Uterus (tissue), 4 donors: ENCODE measurements at places on chromosomes 4 and X. TPM values are rescaled to one million over a fixed set of nuclear protein-coding genes. Genes with fewer than 3 reads are reported as not detected.

VEGFD gene
- 6.2 TPM for total RNA-seq

MORC4 gene
- total RNA-seq, result 25.9 TPM

CD38 gene
- total RNA-seq, result 0.26 TPM

MBTPS2 gene
- 9.1 TPM for total RNA-seq

ARHGAP36 gene
- not detected for total RNA-seq

ARHGAP6 gene
- 17.2 TPM for total RNA-seq

MAGEB4 gene
- not detected for total RNA-seq

SSR4 gene
- 633 TPM for total RNA-seq

DNA sequence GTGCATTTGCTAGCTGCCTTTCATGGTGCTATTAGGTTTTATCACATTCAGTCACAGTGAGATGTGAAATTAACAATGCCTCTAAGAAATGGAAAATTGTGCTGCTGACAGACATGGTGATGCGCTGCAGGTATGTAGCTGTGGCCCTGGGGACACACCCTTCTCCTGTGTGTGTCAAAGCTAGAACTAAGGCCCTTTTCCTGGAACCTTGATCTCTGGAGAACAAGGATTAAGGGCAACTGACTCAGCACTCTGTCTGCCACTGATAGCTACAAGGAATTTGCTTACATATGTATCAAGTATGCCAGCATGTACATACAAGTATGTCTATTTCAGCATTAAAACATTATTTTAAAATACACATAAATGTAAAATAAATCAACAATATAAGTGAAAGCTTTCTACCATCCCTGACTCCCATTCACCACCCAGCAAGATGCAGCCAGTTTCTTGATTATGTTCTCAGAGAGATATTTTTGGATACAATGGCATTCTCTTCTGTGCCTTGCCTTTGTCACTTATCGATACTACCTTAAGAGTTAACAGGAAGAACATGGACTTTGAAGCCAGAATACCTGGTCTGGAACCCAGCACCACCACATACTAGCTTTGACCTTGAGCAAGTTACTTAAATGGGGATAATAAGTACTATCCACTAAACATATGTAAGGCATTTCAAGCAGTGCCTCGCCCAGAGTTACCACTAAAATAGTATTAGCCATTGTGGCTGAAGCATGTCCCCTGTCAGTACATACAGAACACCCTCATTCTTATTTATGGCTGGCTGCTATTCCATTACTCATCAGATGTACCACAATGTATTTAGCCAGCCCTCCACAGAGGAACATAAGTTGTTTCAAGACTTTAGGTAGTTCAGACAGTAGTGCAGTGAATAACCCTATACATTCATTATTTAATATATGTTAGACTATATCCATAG lies 68.5 kb downstream of the NPNT start:
- no peak for DNase-seq

DNA sequence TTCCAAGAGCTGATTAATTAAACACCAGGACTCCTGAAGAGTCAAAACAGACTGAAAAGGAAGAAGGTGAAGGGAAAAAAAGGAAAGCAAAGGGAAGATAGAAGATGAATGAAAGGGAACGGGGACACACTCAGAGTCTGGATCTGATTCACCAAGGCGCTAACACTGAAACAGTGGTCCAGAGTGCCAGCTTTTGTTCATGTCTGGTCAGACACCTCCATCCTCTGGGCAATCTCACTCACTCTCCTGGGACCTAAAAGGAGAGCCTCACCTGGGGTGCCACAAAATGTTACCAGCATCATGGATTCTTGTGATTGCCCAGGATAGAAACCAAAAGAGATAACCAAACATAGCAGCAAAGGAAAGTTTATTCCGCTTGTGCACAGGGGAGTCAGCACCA lies 120.3 kb upstream of the AFF2 start:
- no peak for DNase-seq

DNA sequence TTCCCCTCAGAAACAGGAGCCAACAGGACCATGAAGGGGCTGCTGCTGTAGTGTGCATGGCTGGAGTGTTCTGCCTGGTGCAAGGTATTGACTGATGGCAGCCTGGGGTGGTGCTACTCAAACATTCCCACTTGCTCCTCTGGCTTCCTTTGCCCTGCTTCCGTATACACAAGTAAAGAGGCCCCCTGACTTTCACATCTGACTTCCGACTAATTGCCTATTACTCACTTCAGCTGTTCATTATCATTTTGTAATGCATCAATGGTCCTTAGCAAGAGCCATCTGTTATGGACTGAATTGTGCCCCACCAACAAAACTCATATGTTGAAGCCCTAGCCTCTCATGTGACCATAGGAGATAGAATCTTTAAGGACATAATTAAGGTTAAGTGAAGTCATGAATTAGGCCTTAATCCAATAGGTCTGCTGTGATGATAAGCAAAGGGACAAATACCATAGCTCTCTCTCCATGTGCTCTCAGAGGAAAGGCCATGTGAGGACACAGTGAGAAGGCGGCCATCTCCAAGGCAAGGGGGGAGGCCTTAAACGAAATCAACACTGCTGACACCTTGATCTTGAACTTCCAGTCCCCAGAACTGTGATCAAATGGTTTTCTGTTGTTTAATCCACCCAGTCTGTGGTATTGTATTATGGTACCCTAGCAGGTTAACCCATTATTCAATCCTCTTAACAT lies 122.5 kb upstream of the CLNK start:
- no peak for DNase-seq

GRCh38 chr4:152112887-152113286 lies 352.1 kb upstream of the GATB start:
- no peak for DNase-seq

DNA sequence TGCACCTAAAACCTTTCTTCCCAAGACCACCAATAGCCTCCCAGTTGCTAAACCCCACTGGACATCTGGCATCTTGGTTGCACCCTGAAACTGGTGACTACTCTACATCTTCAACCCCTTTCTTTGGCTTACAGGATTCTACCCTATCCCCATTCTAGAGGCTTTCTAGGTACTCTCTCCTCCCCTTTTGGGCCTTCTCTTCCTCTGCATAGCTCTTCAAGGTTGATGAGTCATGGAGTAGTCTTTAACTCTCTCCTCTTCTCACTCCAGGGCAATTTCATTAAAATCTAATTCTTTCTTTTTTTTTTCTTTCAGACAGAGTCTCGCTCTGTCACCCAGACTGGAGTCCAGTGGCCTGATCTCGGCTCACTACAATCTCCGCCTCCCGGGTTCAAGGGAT lies 16.8 kb downstream of the APOO start:
- DNase-seq, result no peak

- no peak for DNase-seq
These were observed 103.9 kb downstream of the MMRN1 start for GRCh38 chr4:89998469-89999011.

DNA sequence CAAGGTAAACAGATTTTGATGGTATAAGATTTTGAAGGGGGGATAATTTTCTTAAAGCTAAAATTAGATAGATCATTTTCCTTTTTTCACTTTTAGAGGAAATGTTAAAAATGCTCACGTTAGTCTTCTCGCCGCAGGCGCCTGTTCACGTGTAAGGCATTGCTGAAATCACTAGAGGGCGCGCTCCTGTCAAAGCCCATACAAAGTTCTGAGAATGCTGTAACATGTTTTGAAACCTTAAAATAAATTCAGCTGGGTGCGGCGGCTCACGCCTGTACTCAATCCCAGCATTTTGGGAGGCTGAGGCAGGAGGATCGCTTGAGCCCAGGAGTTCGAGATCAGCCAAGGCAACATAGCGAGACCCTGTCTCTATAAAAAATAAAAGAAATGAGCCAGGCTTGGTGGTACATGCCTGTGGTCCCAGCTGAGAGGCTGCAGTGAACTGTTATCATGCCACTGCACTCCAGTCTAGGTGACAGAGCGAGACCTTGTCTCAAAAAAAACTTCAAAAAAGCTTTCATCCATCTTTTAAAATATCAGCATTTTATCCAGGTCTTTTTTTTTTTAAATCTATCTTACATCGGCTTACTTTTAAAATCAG lies 138.0 kb downstream of the RBMX2 start:
- DNase-seq, result peak; percentile 22

- DNase-seq, result no peak
These were observed 1177.6 kb downstream of the ADGRL3 start for GRCh38 chr4:62377700-62378099.

DNA sequence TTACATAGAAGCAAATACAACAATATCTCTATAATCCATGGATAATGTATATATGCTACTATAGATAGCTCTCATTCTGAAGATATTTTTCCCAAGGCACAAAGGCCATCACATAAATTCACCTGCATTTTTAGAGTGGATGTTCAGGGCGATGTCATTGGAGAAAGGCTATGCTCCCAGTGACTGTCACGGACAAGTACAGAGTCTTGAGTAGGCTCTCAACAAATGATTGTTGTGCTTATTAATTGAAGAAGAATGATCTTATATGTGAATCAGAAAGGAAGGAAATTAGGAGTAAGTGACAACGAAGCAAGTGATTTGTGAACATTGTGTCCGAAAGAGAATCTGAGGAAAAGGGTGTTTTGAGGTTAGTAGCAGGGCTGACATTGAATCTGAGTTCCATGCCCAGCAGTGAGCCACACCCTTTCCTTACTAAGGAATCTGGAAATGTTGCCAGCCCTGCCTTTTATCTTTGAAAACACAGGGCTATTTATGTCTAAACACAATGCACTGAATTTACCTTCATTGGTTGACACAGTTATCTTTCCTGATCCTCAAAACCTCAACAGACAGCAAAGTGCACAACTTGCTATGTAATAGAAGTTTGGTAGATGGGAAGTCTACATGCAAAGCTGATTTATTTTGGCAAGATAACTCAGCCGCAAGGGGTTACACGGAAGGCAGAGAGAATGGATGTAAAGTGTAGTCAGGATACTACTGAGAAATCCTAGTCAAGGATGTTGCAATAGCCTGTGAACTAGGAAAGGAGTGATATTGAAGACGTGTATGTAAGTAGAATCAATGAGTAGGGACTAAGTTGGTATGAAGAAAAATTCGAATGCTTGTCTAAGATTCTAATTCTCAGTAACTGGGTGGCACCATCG lies 50.4 kb downstream of the SORBS2 start:
- no peak for DNase-seq

DNA sequence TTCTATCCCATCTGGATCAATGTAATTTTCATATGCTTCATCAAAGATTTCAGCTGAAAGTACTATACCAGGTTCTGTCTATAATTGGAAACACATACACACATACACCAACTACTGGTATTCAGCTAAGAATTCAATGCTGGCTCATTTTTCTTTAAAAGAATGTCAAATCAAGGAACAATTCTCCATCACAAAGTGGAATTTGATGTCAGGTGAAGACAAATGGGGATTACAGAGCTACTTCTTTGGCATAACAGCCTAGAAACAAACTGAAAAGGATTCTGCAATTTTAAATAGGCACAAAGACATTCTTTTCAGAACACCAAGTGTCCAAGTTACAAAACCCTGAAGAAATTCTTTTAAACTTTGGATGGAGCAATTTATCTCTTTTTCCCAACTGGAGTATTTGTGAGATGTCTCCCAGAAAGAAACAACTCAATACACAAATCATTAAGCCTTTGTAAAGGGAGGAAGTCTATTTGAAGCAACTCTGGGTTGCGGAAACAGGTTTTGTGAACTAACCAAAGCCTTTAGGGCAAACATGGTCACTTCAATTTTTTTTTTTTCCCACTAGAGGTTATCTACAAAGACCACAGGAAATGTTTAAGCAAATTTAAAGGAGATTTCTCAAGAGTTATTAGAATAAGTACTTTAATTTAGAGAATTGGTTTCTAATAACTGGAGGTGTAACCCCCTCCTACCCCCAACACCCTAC lies 1.9 kb upstream of the FAM9C start:
- no peak for DNase-seq

- DNase-seq, result no peak
These were observed 33.1 kb upstream of the GPR34 start for GRCh38 chrX:41655631-41656030.

DNA sequence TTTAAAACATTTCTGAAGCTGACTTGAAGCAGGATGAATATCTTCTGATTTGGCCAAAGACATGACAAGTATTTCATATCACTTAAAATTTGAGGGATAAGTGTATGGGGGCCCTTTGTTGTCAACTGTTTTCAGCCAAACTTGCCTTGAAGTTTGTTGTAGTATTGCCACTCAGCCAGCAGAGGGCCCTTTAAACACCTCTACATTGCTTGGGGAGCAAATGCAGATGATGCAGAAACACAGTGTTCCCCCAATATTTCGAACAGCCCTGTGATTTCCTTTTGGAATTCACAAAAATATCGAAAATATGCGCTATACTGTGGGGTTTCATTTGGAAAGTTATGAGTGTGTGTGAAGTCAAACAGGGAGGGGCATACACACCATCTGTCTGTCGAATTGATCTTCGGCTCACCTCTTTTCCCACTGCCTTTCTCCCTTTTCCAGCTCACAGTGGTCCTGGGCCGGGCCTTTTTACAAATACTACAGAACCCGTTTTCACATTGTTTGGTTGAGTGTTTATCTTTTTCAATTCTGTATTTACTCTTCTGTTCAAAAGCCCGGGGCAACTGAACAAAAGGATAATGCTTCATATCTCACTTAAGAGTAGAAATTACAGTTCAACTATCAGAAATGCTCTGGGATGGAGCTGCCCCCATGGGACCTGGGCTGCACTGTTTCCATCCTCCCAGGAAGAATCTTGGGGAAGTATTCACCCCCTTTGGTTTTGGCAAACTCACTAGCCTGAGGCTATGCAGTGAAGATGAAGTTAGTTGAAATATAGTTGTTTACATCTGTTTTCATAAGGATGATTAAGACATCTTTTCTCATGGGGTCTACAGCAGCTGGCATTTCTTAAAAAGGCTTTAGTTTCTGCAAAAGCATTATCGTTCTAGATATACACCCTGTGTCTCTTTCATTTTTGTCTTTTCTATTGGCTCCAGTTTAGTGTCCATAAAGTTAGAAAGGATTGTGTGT lies 137.6 kb downstream of the EGF start:
- DNase-seq, result peak; percentile 42

GRCh38 chrX:107541244-107541643 lies 87.1 kb upstream of the PRPS1 start:
- DNase-seq, result no peak

DNA sequence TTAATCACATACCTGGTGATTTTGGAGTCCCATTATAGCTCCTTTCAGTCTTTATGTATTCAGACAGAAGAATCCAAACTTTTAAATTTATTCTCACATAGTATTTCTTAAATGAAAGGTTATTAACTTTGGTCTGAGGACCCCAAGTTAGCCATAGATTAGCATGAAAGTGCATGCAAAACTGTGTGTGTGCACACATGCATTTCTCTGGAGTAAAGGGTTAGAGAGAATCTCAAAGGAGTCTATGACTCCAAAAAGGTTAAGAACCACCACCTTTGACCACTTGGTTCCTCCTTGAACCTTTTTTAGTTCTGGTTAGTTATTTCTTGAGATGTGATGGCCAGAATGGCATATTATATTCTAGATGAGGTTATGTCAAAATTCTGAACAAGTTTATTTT lies 102.0 kb downstream of the MGST2 start:
- no peak for DNase-seq

GRCh38 chrX:150014525-150014924 lies 76.2 kb upstream of the EOLA2 start:
- DNase-seq, result no peak

GRCh38 chr4:149961876-149962597 lies 116.2 kb upstream of the DCLK2 start:
- DNase-seq, result no peak

- no peak for DNase-seq
These were observed 15.7 kb downstream of the PRKX start for GRCh38 chrX:3697701-3698279.

GRCh38 chrX:147602176-147602696 lies 309.5 kb upstream of the FMR1 start:
- DNase-seq, result no peak
